PC-9 (cell line): ENCODE measurements at places on chromosomes 2 and 18. TPM values are rescaled to one million over a fixed set of nuclear protein-coding genes. Genes with fewer than 3 reads are reported as not detected.

DNA sequence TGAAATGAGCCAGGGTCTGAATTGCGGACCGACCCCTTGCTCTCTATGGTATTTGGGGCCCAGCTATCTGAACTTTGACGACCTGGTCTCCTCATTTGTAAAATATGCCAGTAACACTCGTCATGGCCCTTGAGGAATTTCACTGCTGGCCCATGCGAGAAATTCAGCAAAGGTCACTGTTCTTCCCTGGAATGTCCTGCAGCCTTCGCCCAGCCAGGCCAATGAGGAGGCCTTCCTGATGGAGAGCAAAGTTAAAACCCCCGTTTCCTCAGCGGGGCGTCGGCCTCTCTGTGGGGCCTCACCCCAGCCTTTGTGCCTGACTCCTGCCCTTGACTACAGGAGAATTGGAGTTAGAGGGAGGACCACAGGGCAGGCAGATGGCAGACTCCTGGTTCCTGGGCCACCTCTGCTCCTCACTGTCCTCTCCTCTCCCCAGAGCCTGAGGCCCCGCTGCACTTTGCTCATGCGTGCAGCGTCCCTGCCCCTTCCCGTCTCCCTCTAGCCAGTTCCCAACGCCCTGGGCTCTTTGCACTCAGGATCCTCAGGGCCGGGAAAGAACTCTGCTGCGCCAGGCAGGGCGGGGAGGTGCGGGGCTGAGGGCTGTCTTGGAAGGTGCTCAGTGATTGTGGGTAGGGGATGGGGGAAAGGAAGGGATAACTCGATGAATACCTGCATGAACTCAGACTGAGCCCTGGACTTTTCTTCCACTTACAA, 257.0 kb upstream of the RAB6C start:
- no peaks in the 10 kb centered on the region for H3K4me1 ChIP-seq
- H3K27me3 ChIP-seq, result peaks cover 55% of the 10 kb centered on the region
- no peaks in the 10 kb centered on the region for H3K36me3 ChIP-seq
- no peak for DNase-seq
- no peak overlapping the region for H3K4me3 ChIP-seq

GRCh38 chr2:44549099-44549471, 187.3 kb downstream of the CAMKMT start:
- peak; percentile 68 for DNase-seq
- peak overlapping the region; percentile 32 for H3K4me3 ChIP-seq
- peaks cover 71% of the 10 kb centered on the region for H3K4me1 ChIP-seq
- H3K27ac ChIP-seq, result peak overlapping the region; percentile 87

GRCh38 chr2:30104307-30104706, 42.5 kb upstream of the YPEL5 start:
- DNase-seq, result no peak
- H3K27me3 ChIP-seq, result peaks cover 37% of the 10 kb centered on the region
- H3K27ac ChIP-seq, result no peak overlapping the region
- H3K4me1 ChIP-seq, result no peaks in the 10 kb centered on the region
- H3K4me3 ChIP-seq, result no peak overlapping the region
- no peaks in the 10 kb centered on the region for H3K36me3 ChIP-seq

GRCh38 chr2:56687169-56687568, 503.4 kb downstream of the CCDC85A start:
- H3K4me1 ChIP-seq, result no peaks in the 10 kb centered on the region
- DNase-seq, result no peak
- no peaks in the 10 kb centered on the region for H3K27me3 ChIP-seq
- no peaks in the 10 kb centered on the region for H3K36me3 ChIP-seq

DNA sequence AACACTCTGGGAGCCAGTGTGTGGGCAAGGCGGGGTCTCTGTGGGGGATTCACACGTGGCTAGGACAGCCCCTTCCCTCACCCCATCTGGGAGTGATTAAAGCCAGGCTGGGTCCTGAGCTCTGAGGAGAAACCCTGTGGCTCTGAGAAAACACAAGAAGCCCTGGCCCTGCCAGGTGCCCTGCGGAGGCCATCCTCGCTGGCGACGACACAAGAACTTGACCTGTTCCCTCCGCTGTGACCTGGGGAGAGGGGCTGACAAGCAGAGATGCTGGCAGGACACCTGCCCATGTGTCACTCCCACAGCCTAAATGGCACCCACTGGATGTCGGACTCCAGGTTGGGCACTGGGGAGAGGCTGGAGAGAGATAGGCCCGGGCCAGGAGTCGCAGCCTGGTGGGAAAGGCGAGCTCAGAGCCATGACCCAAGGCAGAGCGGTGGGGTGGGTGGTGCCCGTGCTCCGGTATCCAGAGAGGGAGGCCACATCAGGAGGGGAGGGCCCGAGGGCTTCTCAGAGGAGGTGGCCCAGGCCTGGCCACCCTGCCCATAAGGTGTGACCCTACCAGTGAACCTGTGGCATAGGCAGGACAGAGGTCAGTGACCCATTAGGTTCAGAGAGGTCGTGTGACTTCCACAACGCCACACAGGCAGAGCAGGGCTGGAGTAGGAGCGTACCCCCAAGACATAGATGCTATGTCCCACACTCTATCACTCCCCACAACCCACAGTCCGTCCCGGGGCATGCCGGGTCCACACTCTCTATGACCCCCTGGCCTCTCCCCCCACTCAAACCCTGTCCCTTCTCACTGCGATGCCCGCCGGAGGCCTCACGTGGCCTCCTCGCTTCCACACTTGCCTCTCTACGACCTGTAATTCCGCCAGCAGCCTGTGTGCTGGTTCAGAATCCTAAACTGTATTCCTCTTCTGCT, 59.4 kb upstream of the HPCAL1 start:
- no peaks in the 10 kb centered on the region for H3K27me3 ChIP-seq
- DNase-seq, result no peak
- H3K4me3 ChIP-seq, result no peak overlapping the region
- no peak overlapping the region for H3K27ac ChIP-seq

- no peak overlapping the region for H3K4me3 ChIP-seq
- H3K27me3 ChIP-seq, result no peaks in the 10 kb centered on the region
- no peaks in the 10 kb centered on the region for H3K36me3 ChIP-seq
- H3K4me1 ChIP-seq, result peaks cover 21% of the 10 kb centered on the region
- no peak overlapping the region for H3K27ac ChIP-seq
- DNase-seq, result no peak
Measured at GRCh38 chr2:30248791-30249190, 17.5 kb downstream of the LBH start.

GRCh38 chr18:42258301-42258965, 303.4 kb downstream of the PIK3C3 start:
- DNase-seq, result no peak
- H3K36me3 ChIP-seq, result no peaks in the 10 kb centered on the region
- H3K4me3 ChIP-seq, result no peak overlapping the region

DNA sequence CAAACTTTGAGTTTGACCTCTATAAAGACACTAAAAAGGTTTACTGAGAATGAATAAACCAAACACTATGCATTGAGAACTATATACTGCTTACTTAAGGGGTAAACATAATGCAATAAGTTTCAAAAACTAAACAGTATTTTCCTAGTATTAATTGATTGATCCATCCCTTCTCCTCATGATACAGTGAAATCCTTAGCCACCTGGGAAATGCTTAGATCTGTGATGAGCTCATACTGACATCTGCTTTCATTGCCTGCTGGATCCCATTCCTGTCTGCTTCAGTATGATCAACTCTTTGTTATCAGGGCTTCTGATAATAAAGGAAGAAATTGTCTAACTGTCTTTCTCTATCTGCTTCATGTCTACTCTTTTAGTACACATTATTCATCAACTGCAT, 74.9 kb upstream of the UBE2E3 start:
- H3K4me3 ChIP-seq, result no peak overlapping the region
- peaks cover 7% of the 10 kb centered on the region; the same call in 1 of the 2 replicates for H3K4me1 ChIP-seq
- no peaks in the 10 kb centered on the region for H3K27me3 ChIP-seq
- DNase-seq, result no peak

GRCh38 chr2:108092886-108093285, 106.6 kb downstream of the SLC5A7 start:
- DNase-seq, result no peak
- H3K36me3 ChIP-seq, result no peaks in the 10 kb centered on the region
- no peaks in the 10 kb centered on the region for H3K4me1 ChIP-seq
- H3K4me3 ChIP-seq, result no peak overlapping the region

GRCh38 chr2:59083075-59083828, 842.1 kb upstream of the FANCL start:
- H3K4me1 ChIP-seq, result no peaks in the 10 kb centered on the region
- H3K27me3 ChIP-seq, result no peaks in the 10 kb centered on the region
- H3K27ac ChIP-seq, result no peak overlapping the region
- H3K36me3 ChIP-seq, result no peaks in the 10 kb centered on the region
- DNase-seq, result no peak

- H3K36me3 ChIP-seq, result no peaks in the 10 kb centered on the region
- no peaks in the 10 kb centered on the region for H3K4me1 ChIP-seq
Measured at GRCh38 chr18:71370095-71370494, 1081.2 kb downstream of the SOCS6 start.

DNA sequence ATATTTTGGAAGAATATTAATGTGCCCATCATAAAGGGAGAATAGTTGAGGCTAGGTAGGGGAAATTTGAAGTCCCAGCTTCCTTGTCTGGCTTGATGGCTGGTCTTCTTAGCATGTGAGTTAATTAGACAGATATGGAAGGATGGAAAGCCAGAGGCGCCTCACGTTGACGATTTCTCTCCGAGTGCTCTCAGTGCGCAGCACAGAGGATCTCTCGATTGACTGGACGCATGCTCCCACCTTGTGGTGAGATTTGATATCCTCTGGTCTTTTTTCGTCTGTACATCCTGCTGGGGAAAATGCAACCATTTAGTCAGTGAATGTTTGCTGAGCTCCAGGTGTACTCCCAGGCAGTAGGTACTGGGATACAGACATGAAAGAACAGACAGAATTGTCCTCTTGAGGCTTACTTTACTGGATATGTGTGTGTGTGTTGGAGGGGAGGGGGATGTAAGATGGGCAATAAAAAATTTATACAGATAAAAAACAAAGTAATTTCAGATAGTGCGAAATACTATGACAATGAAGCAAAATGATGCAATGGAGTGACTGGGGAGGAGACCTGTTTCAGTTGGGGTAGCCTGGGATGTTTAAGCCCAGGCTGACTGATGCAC, 66.9 kb upstream of the ZNG1B start:
- H3K27me3 ChIP-seq, result no peaks in the 10 kb centered on the region
- no peak overlapping the region for H3K27ac ChIP-seq
- H3K4me1 ChIP-seq, result peaks cover 12% of the 10 kb centered on the region
- DNase-seq, result peak; percentile 69
- no peaks in the 10 kb centered on the region for H3K36me3 ChIP-seq

- no peaks in the 10 kb centered on the region for H3K36me3 ChIP-seq
- no peaks in the 10 kb centered on the region for H3K4me1 ChIP-seq
- no peaks in the 10 kb centered on the region for H3K27me3 ChIP-seq
- no peak overlapping the region for H3K27ac ChIP-seq
- no peak for DNase-seq
Measured at GRCh38 chr2:181240844-181241243, 216.3 kb upstream of the ITGA4 start.

- DNase-seq, result no peak
- no peak overlapping the region for H3K27ac ChIP-seq
- H3K27me3 ChIP-seq, result no peaks in the 10 kb centered on the region
Measured at GRCh38 chr2:9279426-9279825, 72.8 kb downstream of the ASAP2 start.

DNA sequence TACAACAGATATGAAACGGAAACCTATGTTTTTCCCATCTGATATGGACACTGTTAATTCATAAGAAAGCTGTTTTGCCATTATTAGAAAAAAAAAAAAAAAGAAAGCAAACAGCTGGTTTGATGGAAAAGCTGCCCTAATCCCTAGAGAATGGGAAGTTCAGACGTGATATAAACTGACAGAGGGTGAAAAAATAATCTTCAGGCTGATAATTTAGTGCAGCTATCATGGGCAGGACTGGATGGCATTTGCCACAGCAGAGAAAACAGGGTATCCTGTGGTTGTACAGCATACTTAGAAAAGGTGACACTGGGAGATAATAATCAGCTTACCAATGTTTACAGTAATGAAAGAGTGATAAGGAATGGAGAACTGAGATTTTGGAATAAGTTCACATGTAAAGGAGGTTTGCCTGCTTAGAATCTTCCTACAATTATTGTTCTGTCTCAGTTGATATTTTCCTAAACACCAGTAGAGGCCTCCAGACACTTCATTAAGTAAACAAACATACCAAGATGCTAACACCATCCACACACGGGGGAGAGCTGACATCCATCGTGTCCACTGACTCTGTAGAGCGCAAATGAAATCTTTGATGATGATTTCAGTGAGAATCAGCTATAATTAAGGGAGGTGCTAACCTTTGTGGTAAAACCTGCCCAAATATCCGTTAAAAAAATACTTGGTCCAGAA, 211.6 kb upstream of the MMADHC start:
- DNase-seq, result peak; percentile 4
- H3K27ac ChIP-seq, result no peak overlapping the region
- no peaks in the 10 kb centered on the region for H3K4me1 ChIP-seq
- no peak overlapping the region for H3K4me3 ChIP-seq

GRCh38 chr2:6970976-6971480, 53.8 kb downstream of the RNF144A start:
- H3K4me1 ChIP-seq, result peaks cover 28% of the 10 kb centered on the region
- no peak overlapping the region for H3K27ac ChIP-seq
- DNase-seq, result no peak
- H3K4me3 ChIP-seq, result no peak overlapping the region
- no peaks in the 10 kb centered on the region for H3K27me3 ChIP-seq
- H3K36me3 ChIP-seq, result no peaks in the 10 kb centered on the region

- no peak overlapping the region for H3K27ac ChIP-seq
- H3K4me1 ChIP-seq, result no peaks in the 10 kb centered on the region
- no peaks in the 10 kb centered on the region for H3K27me3 ChIP-seq
- no peak for DNase-seq
- no peaks in the 10 kb centered on the region for H3K36me3 ChIP-seq
Measured at GRCh38 chr2:214830794-214831346, 21.4 kb upstream of the BARD1 start.

- no peak overlapping the region for H3K27ac ChIP-seq
- peaks cover under 1% of the 10 kb centered on the region; the same call in 1 of the 2 replicates for H3K4me1 ChIP-seq
- no peaks in the 10 kb centered on the region for H3K27me3 ChIP-seq
- peaks cover 10% of the 10 kb centered on the region; the same call in 1 of the 2 replicates for H3K36me3 ChIP-seq
Measured at GRCh38 chr2:240464514-240465241, 29.2 kb downstream of the GPC1 start.

- peaks cover 26% of the 10 kb centered on the region for H3K4me1 ChIP-seq
- H3K27me3 ChIP-seq, result no peaks in the 10 kb centered on the region
- no peak for DNase-seq
- H3K36me3 ChIP-seq, result no peaks in the 10 kb centered on the region
- no peak overlapping the region for H3K27ac ChIP-seq
Measured at GRCh38 chr2:159034713-159035112, 66.3 kb downstream of the TANC1 start.

DNA sequence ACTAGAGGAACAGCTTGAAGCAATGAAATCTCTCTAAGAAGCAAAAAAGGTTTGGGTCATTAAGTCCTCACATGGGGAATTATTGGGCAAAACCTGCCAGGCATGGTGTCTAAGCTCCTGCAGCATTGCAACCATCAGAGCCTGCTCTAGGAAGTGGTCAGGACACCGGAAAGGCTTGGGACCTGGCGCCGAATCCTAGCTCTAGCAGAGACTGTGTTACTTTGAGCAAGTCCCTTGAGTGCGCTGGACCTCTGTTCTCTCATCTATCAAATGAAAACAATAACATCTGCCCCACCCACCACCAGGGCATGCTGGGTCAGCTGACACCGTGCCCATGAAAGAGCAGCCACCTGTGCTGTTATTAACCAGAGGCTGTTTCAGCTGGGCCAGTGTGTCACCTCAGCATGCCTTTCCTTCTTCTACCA, 6.3 kb downstream of the TMEM127 start:
- DNase-seq, result no peak
- H3K4me1 ChIP-seq, result peaks cover 50% of the 10 kb centered on the region
- peak overlapping the region; percentile 70 for H3K27ac ChIP-seq
- no peak overlapping the region for H3K4me3 ChIP-seq
- no peaks in the 10 kb centered on the region for H3K27me3 ChIP-seq

SCN2A gene
- 0.15 TPM in 1 of 2 replicates, not detected in the other for total RNA-seq

MEP1B gene
- total RNA-seq, result not detected in 2 replicates

PAX3 gene
- total RNA-seq, result not detected in 2 replicates

UGT1A5 gene
- 71.3 and 91.2 TPM in 2 replicates for total RNA-seq

THOC1 gene
- 50.8 and 55.6 TPM in 2 replicates for total RNA-seq

ME2 gene
- total RNA-seq, result 24.6 and 27.9 TPM in 2 replicates

CXCR1 gene
- not detected in 2 replicates for total RNA-seq

MREG gene
- total RNA-seq, result 23.0 and 27.5 TPM in 2 replicates

ANKRD36B gene
- 26.2 and 34.0 TPM in 2 replicates for total RNA-seq
